Bladder microvascular endothelial cell (primary cell): ENCODE measurements at places on chromosomes 4 and X. TPM values are rescaled to one million over a fixed set of nuclear protein-coding genes. Genes with fewer than 3 reads are reported as not detected.

The ZAR1 gene
- not detected in 2 replicates for total RNA-seq

The GAGE12C gene
- not detected in 2 replicates for total RNA-seq

The CFAP299 gene
- not detected in 2 replicates for total RNA-seq

The GAGE12D gene
- total RNA-seq: not detected in 2 replicates

The PCDH10 gene
- 0.38 and 0.65 TPM in 2 replicates for total RNA-seq

The GASK1B gene
- 165 and 168 TPM in 2 replicates for total RNA-seq

The UCP1 gene
- not detected in 2 replicates for total RNA-seq

The F8A3 gene
- 0.76 and 1.1 TPM in 2 replicates for total RNA-seq

The STPG2 gene
- total RNA-seq: 0.13 TPM in 1 of 2 replicates, not detected in the other

The SLC4A4 gene
- under 0.01 TPM in 2 replicates for total RNA-seq

The PPA2 gene
- total RNA-seq: 37.9 and 54.1 TPM in 2 replicates

The POLN gene
- 2.3 and 4.3 TPM in 2 replicates for total RNA-seq

The TLR2 gene
- 0.65 and 4.7 TPM in 2 replicates for total RNA-seq

The IDH3G gene
- total RNA-seq: 48.1 and 67.7 TPM in 2 replicates

The TRIM61 gene
- total RNA-seq: not detected in 2 replicates

The MAMLD1 gene
- total RNA-seq: 0.32 and 1.5 TPM in 2 replicates

The CYBB gene
- not detected in 2 replicates for total RNA-seq

The TEC gene
- total RNA-seq: 1.8 and 2.3 TPM in 2 replicates

The HTN1 gene
- total RNA-seq: not detected in 2 replicates

The GC gene
- not detected in 2 replicates for total RNA-seq

The CENPU gene
- 8.8 and 22.7 TPM in 2 replicates for total RNA-seq

The FAM149A gene
- total RNA-seq: 0.19 and 0.32 TPM in 2 replicates

The USP9X gene
- 80.9 and 211 TPM in 2 replicates for total RNA-seq

The CDKL2 gene
- 0.06 and 0.16 TPM in 2 replicates for total RNA-seq
